ENCODE measurements at places on chromosomes 7 and 10. TPM values are rescaled to one million over a fixed set of nuclear protein-coding genes. Genes with fewer than 3 reads are reported as not detected.

Gene VWA2
- total RNA-seq, result not detected

Gene ACSM6
- total RNA-seq, result not detected

Gene SYT15
- total RNA-seq, result 2.2 TPM

Gene C10orf62
- not detected for total RNA-seq

Gene HABP2
- total RNA-seq, result 0.09 TPM

Gene PCDH15
- not detected for total RNA-seq

Gene CCDC172
- not detected for total RNA-seq
